ENCODE measurements at places on chromosomes 16 and 17. TPM values are rescaled to one million over a fixed set of nuclear protein-coding genes. Genes with fewer than 3 reads are reported as not detected.

- DNase-seq = no peak
Measured at GRCh38 chr16:77046206-77046605, 144.8 kb upstream of the MON1B start.

GRCh38 chr16:30567991-30568638 lies 3.4 kb downstream of the ZNF688 start:
- DNase-seq = peak; percentile 85

- no peak for DNase-seq
Measured at GRCh38 chr17:49819651-49820050, 28.2 kb downstream of the TAC4 start.

Gene DRC7
- total RNA-seq = 0.54 TPM

Gene ITGB4
- 11.3 TPM for total RNA-seq

- DNase-seq = no peak
Measured at GRCh38 chr17:79622776-79623175, 11.9 kb upstream of the RBFOX3 start.

DNA sequence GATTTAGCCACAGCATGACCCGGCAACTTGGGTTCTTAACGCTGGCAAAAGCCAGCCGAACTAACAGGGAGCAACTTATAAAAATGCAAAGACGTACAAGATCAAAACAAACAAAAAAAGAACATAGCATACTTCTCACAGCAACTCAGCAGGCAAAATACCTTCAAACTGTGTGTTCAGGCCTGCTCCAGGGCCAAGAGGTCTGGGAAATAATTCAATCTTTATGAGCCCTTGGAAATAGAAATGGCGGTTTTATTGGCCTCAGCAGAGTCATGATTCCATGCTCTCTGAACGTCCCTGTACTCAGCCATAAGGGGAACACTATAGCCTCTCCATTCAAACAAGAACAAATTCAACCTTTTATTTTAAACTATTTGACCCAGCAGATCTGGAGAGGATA lies 101.3 kb upstream of the C17orf78 start:
- no peak for DNase-seq

Gene CFAP97D1
- total RNA-seq = under 0.01 TPM

Gene SLC16A13
- 3.0 TPM for total RNA-seq

Gene ATP2A1
- 0.54 TPM for total RNA-seq

DNA sequence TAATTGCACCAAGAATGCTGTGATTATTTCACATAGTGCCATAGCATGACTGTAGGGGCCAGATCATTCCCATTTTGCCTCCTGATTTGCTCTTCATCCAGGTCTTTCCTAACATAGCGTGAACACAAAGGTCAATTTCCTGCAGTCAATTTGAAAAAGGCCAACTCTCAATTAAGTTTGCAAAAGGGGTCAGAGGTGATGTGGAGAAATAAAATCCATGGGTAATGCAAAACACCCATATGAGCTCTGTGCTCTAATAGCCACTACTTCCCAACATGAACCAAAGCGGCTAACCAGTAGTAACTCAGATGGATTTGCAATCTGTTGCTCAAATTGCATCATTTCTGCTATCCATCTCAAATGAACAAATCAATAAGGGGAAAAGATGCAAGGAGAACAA lies 275.5 kb upstream of the SOX9 start:
- no peak for DNase-seq

Gene MMP2
- total RNA-seq = 45.8 TPM

GRCh38 chr17:29212681-29213121 lies 32.5 kb upstream of the MYO18A start:
- no peak for DNase-seq

GRCh38 chr17:61152898-61153297 lies 246.7 kb upstream of the TBX2 start:
- no peak for DNase-seq

GRCh38 chr17:2459917-2460271 lies 51.8 kb downstream of the METTL16 start:
- no peak for DNase-seq

GRCh38 chr17:64573214-64573613 lies 66.4 kb downstream of the CEP95 start:
- no peak for DNase-seq

- DNase-seq = no peak
Measured at GRCh38 chr16:88295671-88296436, 86.9 kb upstream of the ZNF469 start.

GRCh38 chr17:64772845-64773299 lies 110.8 kb upstream of the SMURF2 start:
- no peak for DNase-seq

DNA sequence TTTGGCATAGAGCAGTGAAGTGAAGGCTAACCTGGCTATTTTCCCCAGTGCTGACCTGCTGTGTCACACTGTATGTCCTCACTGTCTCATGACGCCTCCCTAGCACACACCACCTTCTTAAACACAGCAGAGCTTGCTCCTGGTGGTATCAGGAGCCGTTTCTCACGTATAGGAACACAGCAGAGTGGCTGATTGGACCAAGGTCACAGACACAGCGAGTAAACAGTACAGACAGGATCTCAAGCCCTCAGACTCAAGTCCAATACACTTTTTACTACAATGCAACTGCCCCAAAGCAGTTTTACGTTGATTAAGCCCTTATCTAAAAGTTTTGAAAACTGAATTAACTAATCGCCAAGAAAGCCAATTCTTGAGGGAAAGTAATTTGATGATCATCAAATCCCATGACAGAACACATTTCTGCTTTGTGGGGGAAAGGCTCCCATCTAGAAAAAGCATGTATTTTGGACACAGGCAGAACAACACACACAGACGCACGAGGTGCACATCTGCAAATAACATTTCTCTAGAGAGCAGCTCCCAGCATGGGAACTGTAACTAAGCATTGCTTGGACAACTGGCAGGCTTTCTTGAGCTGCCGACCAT lies 15.2 kb downstream of the ARHGAP17 start:
- DNase-seq = no peak

Gene SHISA6
- under 0.01 TPM for total RNA-seq

Data from hematopoietic multipotent progenitor cell (in vitro differentiated cells).